ENCODE measurements at places on chromosomes 1 and 21. TPM values are rescaled to one million over a fixed set of nuclear protein-coding genes. Genes with fewer than 3 reads are reported as not detected.
A peak's percentile ranks its signal among the peaks of the same experiment; 100 is the strongest.

Gene SRP9
- total RNA-seq, result 181 TPM

Gene SPATA45
- not detected for total RNA-seq

Gene OR2T35
- total RNA-seq, result not detected

DNA sequence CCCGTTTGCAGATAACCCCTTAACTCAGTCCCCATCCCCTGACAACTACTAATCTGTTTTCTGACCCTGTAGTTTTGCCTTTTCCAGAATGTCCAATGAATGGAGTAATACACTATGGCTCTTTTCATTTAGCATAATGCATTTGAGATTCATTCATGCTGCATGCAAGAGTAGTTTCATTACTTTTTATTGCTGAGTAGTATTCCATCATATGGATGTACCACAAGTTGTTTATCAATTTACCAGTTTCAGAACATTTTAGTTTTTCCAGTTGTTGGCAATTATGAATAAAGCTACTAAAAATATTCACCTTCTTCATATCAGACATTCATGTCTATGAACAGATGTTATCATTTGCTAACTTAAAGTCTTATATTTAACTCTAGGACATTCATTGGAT, 45.3 kb downstream of the STXBP3 start:
- no peaks in the 10 kb centered on the region for H3K4me1 ChIP-seq
- no peak for DNase-seq
- no peak overlapping the region for H3K4me3 ChIP-seq
- H3K27me3 ChIP-seq, result no peaks in the 10 kb centered on the region

DNA sequence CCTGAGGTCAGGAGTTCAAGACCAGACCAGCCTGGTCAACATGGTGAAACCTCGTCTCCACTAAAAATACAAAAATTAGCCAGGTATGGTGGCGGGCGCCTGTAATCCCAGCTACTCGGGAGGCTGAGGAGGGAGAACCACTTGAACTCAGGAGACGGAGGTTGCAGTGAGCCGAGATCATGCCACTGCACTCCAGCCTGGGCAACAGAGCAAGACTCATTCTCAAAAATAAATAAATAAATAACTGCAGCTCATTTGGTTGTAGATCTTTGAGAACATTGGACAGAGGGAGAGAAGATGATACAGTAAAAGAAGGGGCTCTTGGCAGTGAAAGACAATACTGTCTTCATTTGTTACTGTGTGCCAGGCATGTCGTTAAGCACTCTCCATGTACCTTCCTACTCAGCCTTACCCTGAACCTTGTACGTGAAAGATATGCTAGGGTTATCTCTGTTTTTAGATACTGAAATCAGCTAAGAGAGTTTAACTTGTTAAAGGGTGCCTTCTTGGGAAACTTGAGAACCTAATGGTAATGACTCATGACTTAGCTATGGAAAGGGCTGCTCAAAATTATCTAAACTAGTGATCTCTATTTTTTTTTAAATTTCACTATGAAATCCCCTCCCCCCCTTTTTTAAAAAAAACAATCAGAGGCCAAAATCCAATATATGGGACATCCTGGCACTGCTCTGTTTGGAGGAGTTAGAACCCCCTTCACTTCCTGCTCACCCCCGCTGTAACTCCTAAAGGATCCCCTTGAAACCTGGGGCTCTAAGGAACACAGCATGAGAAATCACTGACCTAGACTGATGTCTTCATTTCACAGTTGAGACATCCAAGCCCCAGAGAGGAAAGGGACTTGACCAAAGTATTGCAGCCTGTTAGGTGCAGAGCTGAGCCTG, 6.8 kb upstream of the KPNA6 start:
- no peak overlapping the region for H3K27ac ChIP-seq
- H3K27me3 ChIP-seq, result no peaks in the 10 kb centered on the region
- no peaks in the 10 kb centered on the region for H3K4me1 ChIP-seq
- DNase-seq, result no peak
- no peak overlapping the region for H3K4me3 ChIP-seq

DNA sequence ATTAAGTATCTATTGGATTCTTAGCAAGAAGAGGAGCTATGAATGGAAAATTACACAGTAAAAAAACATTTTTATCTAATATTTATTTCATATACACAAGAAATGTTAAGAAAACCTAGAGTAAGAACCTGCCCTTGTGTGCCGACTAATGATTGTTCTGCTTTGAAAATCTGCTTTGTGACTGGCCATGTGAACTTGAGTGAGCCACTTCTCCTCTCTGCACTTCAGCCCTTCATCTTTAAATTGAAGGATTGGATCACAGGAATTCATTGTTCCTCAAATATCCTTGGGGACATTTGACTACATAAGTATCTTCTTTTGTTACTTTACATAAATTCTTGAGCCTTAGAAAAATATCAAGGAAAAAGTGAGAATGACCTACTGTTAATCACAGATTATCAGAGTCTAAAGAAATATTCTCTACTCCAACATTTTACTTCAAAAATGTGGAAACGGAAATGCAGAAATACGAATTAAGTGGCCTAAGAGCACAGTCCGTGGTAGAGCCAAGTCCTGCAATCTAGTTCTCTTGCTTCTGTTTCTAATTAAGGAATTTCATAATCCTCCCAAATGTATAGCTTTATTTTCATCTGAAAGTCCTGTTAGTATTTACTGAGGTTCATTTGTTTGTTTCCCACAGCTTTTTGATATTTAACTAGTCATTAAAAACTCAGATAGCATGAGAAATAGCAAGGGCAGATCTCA, 46.3 kb upstream of the SAMSN1 start:
- no peaks in the 10 kb centered on the region for H3K36me3 ChIP-seq
- H3K27me3 ChIP-seq, result no peaks in the 10 kb centered on the region
- H3K4me3 ChIP-seq, result no peak overlapping the region
- H3K4me1 ChIP-seq, result peaks cover 2% of the 10 kb centered on the region
- peak overlapping the region; percentile 48 for H3K27ac ChIP-seq

GRCh38 chr1:31980835-31981455, 32.7 kb upstream of the KHDRBS1 start:
- H3K4me3 ChIP-seq, result peak overlapping the region; percentile 40
- no peaks in the 10 kb centered on the region for H3K27me3 ChIP-seq
- H3K27ac ChIP-seq, result peak overlapping the region; percentile 87
- H3K4me1 ChIP-seq, result peaks cover 23% of the 10 kb centered on the region

All from naive thymus-derived CD8-positive, alpha-beta T cell (primary cell).